ENCODE measurements at places on chromosomes 5 and 9.
A peak's percentile ranks its signal among the peaks of the same experiment; 100 is the strongest.

DNA sequence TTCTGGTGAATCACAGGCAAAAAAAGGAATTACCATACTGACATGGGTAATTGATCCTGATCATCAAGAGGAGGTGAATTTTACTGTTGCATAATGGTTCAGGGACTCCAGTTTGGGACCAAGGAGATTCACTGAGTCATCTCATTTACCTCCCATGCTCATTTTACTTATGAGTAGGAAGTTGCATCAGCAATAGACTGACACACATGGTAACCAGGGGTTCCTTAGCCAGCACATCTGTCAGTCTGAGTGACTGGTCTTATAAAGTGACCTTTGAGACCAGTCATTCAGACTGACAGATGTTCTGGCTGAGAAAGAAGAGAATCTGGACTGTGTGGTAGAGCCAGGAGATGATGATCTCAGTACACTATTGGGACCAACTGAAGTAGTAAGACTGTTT lies 384.6 kb upstream of the CD180 start:
- no peak for DNase-seq

DNA sequence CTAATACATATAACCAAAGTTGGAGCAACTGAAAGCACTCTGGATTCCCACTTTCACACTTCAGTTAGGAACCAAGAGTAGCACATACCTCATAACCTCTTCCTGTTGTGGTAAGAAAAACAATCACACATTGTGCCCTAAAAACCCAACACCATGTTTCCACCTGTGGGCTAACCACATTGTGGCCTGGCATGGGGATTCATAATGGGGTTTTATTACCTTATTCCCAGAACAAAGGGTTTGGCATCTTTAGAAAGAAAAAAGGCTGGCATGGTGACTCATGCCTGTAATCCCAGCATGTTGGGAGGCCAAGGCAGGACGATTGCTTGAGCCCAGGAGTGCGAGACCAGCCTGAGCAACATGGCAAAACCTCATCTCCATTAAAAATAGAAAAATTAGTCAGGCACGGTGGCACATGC lies 60.6 kb downstream of the HSD17B3 start:
- DNase-seq: no peak

DNA sequence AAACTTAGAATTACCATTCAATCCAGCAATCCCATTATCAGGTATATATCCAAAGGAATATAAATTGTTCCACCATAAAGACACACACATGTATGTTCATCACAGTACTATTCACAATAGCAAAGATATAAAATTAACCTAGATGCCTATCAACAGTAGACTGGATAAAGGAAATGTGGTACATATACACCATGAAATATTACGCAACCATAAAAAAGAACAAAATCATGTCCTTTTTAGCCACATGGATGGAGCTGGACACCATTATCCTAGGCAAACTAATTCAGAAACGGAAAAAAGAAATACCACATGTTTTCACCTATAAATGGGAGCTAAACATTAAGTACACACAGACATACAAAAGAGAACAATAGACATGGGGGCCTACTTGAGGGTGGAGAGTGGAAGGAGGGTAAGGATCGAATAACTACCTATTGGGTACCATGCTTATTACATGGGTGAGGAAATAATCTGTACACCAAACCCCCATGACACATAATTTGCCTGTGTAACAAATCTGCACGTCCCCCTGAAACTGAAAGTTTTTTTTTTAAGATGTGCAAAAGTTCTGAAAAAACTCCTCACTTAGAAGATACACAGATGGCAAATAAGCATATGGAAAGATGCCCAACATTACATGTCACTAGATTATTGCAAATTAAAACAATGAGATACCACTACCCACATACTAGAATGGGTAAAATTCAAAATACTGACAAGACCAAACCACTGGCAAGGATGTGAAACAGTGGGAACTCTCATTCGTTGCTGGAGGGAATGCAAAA lies 313.0 kb upstream of the CD180 start:
- DNase-seq: no peak

GRCh38 chr9:6901180-6901579 lies 143.4 kb downstream of the KDM4C start:
- DNase-seq: no peak

DNA sequence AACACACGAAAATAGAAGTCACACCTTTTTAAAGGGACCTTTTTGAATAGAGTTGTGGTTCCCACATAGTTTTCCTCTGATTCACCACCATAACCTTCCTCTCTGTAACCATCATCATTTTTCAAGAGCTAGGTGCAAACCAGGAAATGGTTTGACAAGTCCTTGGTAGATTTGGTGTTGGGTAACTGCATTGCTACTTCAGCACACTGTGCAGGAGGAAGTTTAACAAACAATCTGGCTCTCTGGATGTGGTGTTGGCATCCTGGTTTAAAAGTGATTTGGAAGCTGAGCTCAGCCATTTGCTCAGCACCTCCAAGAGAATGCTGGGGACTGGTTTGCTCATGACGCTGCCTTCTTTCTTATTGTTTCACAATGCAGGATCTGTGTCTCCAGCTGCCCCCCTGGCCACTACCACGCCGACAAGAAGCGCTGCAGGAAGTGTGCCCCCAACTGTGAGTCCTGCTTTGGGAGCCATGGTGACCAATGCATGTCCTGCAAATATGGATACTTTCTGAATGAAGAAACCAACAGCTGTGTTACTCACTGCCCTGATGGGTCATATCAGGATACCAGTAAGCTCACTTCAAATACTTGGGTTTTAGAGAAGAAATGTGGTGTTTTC lies 213.1 kb downstream of the RFK start:
- DNase-seq: no peak

DNA sequence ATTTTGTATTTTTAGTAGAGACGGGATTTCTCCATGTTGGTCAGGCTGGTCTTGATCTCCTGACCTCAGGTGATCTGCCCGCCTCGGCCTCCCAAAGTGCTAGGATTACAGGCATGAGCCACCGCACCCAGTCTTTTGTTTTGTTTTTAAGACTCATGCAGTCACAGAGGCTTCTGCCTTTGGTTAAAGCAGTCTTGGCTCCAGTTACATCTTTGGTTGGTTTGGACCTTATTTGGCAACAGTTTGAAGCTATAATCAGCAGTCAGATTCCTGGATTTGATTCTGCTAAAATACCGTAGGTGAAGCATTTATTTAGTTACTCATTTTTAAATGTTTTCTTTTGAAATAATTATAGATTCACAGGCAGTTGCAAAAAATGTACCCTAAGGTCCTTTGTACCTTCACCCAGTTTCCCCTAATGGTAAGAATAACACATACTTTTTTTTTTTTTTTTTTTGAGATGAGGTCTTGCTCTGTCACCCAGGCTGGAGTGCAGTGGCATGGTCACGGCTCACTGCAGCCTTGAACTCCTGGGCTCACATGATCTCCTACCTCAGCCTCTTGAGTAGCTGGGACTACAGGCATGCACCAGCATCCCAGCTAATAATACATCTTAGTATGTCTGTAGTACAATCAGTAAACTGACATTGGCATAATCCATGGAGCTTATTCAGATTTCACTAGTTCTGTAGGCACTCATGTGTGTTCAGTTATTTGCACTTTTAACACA lies 15.7 kb downstream of the USP20 start:
- DNase-seq: no peak

DNA sequence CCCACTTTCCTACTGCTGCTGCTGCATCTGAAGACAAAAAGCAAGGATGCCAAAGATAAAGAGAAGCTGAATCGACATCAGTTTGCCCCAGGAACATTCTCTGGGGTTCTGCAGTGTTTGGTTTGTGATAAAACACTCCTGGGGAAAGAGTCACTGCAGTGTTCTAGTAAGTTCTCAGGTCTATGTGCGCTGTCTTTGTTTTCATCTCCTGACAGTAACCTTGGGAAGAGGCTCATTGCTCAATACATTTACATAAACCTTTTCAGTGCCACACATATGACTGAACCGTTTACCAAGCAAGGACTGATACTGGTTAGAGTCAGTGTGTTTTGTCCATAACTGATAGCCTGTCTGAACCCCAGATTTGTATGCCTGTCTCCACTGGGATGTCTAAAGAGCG lies 232.1 kb downstream of the ARHGEF28 start:
- no peak for DNase-seq

- no peak for DNase-seq
Observed at GRCh38 chr5:38871790-38872551, 26.2 kb downstream of the OSMR start.

DNA sequence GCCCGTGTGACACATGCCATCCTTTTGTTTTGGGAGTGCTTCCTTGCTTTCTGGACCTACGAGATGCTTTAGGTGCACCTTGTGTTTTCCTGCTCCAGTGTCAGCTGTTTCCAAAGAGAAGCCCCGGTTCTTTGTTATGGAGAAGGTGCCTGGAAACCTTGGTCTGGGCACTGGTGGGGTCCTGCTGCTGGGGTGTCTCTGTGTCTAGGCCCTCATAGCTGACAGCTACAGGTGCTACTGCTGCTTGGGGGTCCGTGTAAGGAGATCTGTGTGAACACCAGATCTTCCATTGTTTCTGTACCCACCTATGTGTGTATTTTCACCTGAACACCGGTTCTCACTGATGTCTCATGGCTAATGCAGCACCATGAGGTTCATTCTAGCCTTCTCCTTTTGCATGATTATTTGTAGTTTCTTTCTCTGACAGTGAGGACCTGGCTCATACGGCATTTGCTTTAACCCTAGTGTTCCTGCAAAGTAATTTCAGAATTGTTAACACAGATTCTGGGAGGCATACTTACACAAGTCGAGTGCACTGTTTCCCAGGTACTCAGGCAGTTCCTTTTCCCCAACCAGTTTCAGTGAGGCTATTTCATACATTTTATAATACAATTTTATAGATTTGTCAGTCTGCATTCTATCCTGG lies 13.2 kb upstream of the FAM120AOS start:
- DNase-seq: no peak

GRCh38 chr5:134436523-134437339 lies 25.1 kb upstream of the CDKN2AIPNL start:
- peak; percentile 16 for DNase-seq

All from NCI-H2081 (cell line).